ENCODE measurements at places on chromosomes 2 and 18. TPM values are rescaled to one million over a fixed set of nuclear protein-coding genes. Genes with fewer than 3 reads are reported as not detected.

CDCA7 gene
- 48.9 TPM for total RNA-seq

LRP2 gene
- not detected for total RNA-seq

STPG4 gene
- not detected for total RNA-seq

KIAA2012 gene
- not detected for total RNA-seq

PCARE gene
- total RNA-seq = not detected

DOK1 gene
- 4.1 TPM for total RNA-seq

CAPN14 gene
- total RNA-seq = not detected
